ENCODE measurements at places on chromosomes 1 and 21.

- no peak for DNase-seq
Observed at GRCh38 chr21:46256501-46256994, 28.0 kb upstream of the LSS start.

- no peak for DNase-seq
Observed at GRCh38 chr1:200784576-200784975, 45.9 kb downstream of the CAMSAP2 start.

DNA sequence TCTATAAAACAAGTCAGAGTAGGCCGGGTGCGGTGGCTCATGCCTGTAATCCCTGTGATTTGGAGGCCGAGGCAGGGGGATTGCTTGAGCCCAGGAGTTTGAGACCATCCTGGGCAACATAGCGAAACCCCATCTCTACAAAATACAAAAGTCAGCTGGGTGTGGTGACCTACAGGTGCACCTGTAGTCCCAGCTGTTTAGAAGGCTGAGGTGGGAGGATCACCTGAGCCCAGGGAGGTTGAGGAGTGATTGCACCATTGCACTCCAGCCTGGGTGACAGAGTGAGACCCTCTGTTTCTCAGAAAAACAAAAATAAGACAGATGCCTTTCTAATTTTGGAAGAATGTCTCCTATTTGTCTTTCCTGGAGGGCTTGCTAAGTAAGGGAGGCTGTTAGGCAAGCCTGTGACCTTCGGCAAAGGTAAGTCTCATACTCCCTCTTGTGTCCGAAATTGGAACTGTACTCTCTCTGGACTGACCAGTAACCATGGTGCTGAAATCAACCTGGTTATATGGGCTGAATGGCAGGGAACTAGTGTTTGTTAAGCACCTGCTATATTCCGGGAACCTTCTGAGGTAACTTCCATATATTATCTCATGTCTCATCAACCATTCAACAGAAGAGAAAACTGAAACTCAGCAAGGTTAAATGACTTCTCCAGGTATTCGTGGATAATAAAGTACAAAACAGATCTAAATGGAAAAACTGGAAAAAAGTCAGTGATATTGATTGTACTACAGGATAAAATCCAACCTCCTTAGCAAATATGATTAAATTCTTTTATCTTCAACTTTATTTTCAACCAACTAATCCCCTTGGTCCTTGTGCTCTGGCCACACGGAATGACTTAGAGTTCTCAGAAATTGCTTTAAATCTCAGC is 11.8 kb upstream of the RAB3B start:
- DNase-seq: peak; percentile 12

GRCh38 chr1:85363092-85363491 is 86.7 kb upstream of the BCL10 start:
- no peak for DNase-seq

- DNase-seq: no peak
Observed at GRCh38 chr1:36172983-36173382, 17.0 kb downstream of the MAP7D1 start.

- DNase-seq: no peak
Observed at GRCh38 chr1:41021526-41022308, at the start of gene SLFNL1. SLFNL1 (minus strand) TSS chr1:41021725; CDS start chr1:41020660, 1,065 bp downstream.

- DNase-seq: no peak
Observed at GRCh38 chr1:232045139-232045994, 418.8 kb downstream of the DISC1 start.

GRCh38 chr1:2272686-2273400 is 44.7 kb downstream of the SKI start:
- DNase-seq: no peak

- DNase-seq: no peak
Observed at GRCh38 chr1:233721004-233721595, 107.2 kb downstream of the KCNK1 start.

DNA sequence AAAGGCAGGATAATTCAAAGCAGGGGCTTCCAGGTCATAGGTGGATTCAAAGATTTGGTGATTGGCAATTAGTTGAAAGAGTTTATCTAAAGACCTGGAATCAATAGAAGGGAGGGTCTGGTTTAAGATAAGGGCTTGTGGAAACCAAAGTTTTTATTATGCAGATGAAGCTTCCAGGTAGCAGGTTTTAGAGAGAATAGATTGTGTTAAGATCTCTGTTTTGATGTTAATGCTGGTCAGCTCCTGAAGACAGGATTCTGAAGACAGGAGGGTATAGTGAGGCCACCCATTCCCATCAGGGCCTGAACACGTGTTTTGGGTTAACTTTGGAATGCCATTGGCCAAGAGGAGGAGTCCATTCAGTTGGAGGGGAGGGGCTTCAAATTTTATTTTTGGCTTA is 6.1 kb upstream of the PTBP2 start:
- DNase-seq: no peak

DNA sequence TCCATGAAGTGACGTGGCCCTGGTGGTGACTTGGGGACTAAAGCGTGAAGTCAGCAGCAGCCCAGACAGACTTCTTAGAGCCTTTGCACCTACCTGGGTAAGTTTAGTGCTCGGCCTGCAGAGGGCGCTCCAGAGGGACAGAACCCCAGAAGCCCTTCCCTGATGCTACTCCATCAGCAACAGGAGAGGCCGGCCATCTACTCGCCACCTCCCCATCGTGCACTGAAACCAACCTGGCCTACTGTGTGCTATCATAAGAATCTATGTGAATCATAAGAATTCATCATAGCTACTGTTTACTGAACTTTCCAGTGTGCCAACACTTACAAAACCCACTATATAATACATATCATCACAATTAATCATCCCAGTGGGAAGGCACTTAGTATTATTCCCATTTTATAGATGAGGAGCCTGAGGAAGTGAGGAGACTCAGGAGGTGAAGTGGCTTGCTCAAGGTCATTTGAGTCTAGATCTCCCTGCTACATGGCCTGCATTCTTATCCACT is 7.9 kb upstream of the EDN2 start:
- peak; percentile 14 for DNase-seq
